Spleen (tissue), 13 donors: ENCODE measurements at places on chromosomes 2 and 18. TPM values are rescaled to one million over a fixed set of nuclear protein-coding genes. Genes with fewer than 3 reads are reported as not detected.

The MC5R gene
- 0.07 TPM for polyA plus RNA-seq

GRCh38 chr2:224925810-224926100, 116.5 kb downstream of the DOCK10 start:
- no peak overlapping the region for H3K4me3 ChIP-seq
- no peak for DNase-seq
- peak overlapping the region; percentile 42 for H3K27ac ChIP-seq

- no peak for DNase-seq
- no peak overlapping the region for H3K4me3 ChIP-seq
- H3K27me3 ChIP-seq = no peaks in the 10 kb centered on the region
- H3K4me1 ChIP-seq = peaks cover 24% of the 10 kb centered on the region
- no peak overlapping the region for H3K27ac ChIP-seq
These were observed 105.5 kb downstream of the UGGT1 start for GRCh38 chr2:128196471-128196931.

DNA sequence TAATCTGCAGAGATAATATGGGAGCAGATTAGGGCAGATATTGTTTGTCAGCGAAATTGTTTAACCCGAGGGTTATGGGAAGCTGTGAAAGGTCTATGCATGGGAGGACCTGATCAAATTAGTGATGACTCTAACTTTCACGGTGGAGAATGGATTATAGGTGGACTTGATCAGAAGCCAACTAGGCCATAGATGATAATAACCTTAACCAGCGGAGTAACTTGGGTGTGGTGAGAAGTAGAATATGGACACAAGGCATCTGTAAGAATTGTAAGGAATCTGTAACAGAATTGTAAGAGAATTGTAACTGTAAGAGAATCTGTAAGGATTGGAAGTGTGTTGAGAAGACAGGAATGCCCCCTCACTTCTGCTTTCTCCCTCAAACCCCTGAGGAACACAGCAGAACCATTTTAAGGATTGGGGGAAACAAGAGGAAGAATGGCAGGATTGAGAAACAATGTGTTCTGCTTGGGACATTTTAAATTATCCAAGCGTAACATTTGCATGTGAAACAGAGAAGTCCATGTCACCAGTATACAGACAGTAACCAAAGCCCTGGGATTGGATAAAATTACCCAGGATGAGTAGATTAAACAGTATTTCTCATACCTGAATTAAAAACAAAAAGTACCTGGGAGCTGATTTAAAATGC, 14.9 kb upstream of the SLC39A10 start:
- H3K27me3 ChIP-seq = no peaks in the 10 kb centered on the region
- no peak overlapping the region for H3K27ac ChIP-seq
- H3K36me3 ChIP-seq = no peaks in the 10 kb centered on the region
- H3K4me1 ChIP-seq = peaks cover 7% of the 10 kb centered on the region

The GGCX gene
- polyA plus RNA-seq = 15.0 TPM

DNA sequence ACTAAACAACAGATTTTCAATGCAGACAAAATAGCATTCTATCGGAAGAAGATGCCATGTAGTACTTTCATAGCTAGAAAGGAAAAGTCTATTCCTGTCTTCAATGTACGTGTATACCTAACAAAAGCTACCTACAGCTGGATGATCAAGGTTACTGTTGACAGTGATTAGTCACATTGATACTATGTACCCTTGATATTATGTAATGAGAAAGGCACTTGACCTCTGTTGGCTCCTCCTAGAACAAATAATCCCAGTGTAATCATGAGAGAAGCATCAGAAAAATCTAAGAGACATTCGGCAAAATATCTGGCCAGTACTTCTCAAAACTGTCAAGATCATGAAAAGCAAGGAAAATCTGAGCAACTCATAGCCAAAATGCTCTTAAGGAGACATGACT, 44.4 kb upstream of the LRRTM4 start:
- DNase-seq = no peak
- H3K4me1 ChIP-seq = no peaks in the 10 kb centered on the region
- no peaks in the 10 kb centered on the region for H3K27me3 ChIP-seq
- no peak overlapping the region for H3K4me3 ChIP-seq
- H3K27ac ChIP-seq = no peak overlapping the region
- no peaks in the 10 kb centered on the region for H3K36me3 ChIP-seq

The EPB41L5 gene
- polyA plus RNA-seq = 2.2 TPM

The ABCB11 gene
- polyA plus RNA-seq = 0.12 TPM

The SERPINB13 gene
- 0.16 TPM for polyA plus RNA-seq

DNA sequence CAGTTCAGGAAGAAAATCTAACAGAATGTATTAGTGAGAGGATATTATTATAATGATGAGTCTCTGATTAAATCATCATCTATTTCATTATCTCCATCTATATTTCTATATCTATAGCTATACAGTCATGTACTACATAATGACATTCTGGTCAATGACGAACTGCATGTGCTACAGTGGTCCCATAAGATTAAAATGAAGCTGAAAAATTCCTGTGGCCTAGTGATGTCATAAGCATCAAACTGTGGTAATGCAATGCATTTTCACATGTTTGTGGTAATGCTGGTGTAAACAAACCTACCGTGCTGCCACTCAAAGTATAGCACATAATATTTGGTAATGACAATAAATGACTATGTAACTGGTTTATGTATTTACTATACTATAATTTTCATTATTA, 1127.9 kb upstream of the CHAC2 start:
- H3K36me3 ChIP-seq = no peaks in the 10 kb centered on the region
- no peak overlapping the region for H3K27ac ChIP-seq
- no peak overlapping the region for H3K4me3 ChIP-seq
- DNase-seq = no peak
- H3K4me1 ChIP-seq = no peaks in the 10 kb centered on the region
- H3K27me3 ChIP-seq = no peaks in the 10 kb centered on the region

DNA sequence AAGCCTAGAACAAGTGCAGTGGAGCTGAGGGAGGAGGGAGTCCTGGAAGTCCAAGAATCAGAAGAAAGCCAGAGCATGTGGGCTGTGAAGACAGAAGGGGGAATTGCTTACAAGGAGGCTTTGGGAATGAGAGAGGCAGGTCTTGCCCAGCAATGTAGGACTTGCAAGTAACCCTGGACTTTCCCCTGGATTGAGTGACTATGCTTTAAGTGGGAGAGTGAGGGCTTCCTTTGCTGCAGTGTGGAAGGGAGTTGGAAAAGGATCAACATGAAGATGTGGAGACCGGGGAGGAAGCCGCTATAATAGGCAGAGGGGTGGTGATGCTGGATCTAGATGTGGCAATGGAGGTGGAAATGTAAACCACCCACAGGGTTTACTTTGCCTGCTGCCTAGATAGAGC, 13.8 kb upstream of the SCYGR1 start:
- no peaks in the 10 kb centered on the region for H3K36me3 ChIP-seq
- H3K27ac ChIP-seq = no peak overlapping the region
- peaks cover 9% of the 10 kb centered on the region for H3K4me1 ChIP-seq
- no peak for DNase-seq

The SPR gene
- polyA plus RNA-seq = 3.9 TPM

The CIDEA gene
- not detected for polyA plus RNA-seq

The KIAA2012 gene
- polyA plus RNA-seq = not detected

- peaks cover 3% of the 10 kb centered on the region for H3K27me3 ChIP-seq
- no peak overlapping the region for H3K27ac ChIP-seq
- H3K4me3 ChIP-seq = no peak overlapping the region
- DNase-seq = no peak
These were observed 84.9 kb upstream of the MRPS9 start for GRCh38 chr2:104952976-104953375.

The DIPK1C gene
- 0.10 TPM for polyA plus RNA-seq

GRCh38 chr2:88838165-88838635, 146.7 kb downstream of the RPIA start:
- H3K4me1 ChIP-seq = peaks cover 4% of the 10 kb centered on the region
- no peaks in the 10 kb centered on the region for H3K27me3 ChIP-seq
- H3K36me3 ChIP-seq = no peaks in the 10 kb centered on the region
- peak overlapping the region; percentile 52 for H3K27ac ChIP-seq
- no peak overlapping the region for H3K4me3 ChIP-seq

GRCh38 chr2:48709096-48710034, 46.2 kb downstream of the LHCGR start:
- no peaks in the 10 kb centered on the region for H3K4me1 ChIP-seq
- no peak overlapping the region for H3K27ac ChIP-seq
- H3K36me3 ChIP-seq = no peaks in the 10 kb centered on the region

The RAX gene
- polyA plus RNA-seq = not detected

GRCh38 chr2:109131777-109132176, 2.8 kb downstream of the SH3RF3 start:
- no peak for DNase-seq
- H3K4me3 ChIP-seq = no peak overlapping the region
- peaks cover 13% of the 10 kb centered on the region for H3K4me1 ChIP-seq
- peaks cover 5% of the 10 kb centered on the region for H3K27me3 ChIP-seq
- no peak overlapping the region for H3K27ac ChIP-seq

The SERPINB5 gene
- polyA plus RNA-seq = not detected

- no peak for DNase-seq
- no peaks in the 10 kb centered on the region for H3K4me1 ChIP-seq
- H3K36me3 ChIP-seq = no peaks in the 10 kb centered on the region
- no peaks in the 10 kb centered on the region for H3K27me3 ChIP-seq
- no peak overlapping the region for H3K27ac ChIP-seq
These were observed 191.6 kb downstream of the DCDC2C start for GRCh38 chr2:3895021-3895420.

The CYTIP gene
- polyA plus RNA-seq = 63.2 TPM

The RUFY4 gene
- polyA plus RNA-seq = 2.7 TPM

The SLC4A1AP gene
- polyA plus RNA-seq = 13.5 TPM

The HOXD10 gene
- polyA plus RNA-seq = not detected

- H3K4me1 ChIP-seq = no peaks in the 10 kb centered on the region
- H3K36me3 ChIP-seq = no peaks in the 10 kb centered on the region
- H3K27ac ChIP-seq = no peak overlapping the region
These were observed 32.5 kb upstream of the REG3G start for GRCh38 chr2:78992807-78993517.

DNA sequence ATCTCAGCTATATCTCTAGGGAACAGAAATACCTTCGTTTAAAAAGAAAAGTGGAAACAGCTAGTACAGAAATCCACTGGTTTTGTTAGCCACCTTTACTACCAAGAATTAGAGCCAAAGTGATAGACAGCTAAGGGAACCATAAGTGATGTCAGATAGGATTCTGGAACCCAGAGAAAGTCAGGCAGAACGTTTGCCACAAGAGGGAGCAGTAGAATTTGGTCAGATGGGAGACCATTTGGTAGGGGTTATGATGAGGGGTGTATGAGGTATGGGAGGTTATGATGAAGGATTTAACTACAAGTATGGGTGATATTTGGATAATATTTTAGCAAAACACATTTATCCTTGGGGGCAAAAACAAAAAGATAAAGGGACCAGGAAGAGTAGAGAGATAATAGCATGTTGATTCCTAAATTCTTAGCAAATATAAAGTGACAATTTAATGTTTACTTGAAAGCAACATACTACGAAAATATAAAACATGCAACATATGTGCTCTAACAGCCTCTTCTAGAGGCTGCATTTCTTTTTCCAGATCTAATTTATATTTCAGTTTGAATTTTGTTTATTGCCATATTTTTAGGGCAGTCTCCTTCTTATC, 3.3 kb downstream of the SLC8A1 start:
- H3K27ac ChIP-seq = no peak overlapping the region
- peaks cover 60% of the 10 kb centered on the region for H3K4me1 ChIP-seq
- H3K27me3 ChIP-seq = peaks cover 4% of the 10 kb centered on the region
- no peak for DNase-seq
- no peaks in the 10 kb centered on the region for H3K36me3 ChIP-seq

The CRYGD gene
- not detected for polyA plus RNA-seq

The STAT4 gene
- 4.6 TPM for polyA plus RNA-seq

- no peak overlapping the region for H3K27ac ChIP-seq
- DNase-seq = peak; percentile 67
- no peaks in the 10 kb centered on the region for H3K36me3 ChIP-seq
- peaks cover 10% of the 10 kb centered on the region for H3K27me3 ChIP-seq
These were observed 3.3 kb downstream of the PDCD1 start for GRCh38 chr2:241855245-241855887.

DNA sequence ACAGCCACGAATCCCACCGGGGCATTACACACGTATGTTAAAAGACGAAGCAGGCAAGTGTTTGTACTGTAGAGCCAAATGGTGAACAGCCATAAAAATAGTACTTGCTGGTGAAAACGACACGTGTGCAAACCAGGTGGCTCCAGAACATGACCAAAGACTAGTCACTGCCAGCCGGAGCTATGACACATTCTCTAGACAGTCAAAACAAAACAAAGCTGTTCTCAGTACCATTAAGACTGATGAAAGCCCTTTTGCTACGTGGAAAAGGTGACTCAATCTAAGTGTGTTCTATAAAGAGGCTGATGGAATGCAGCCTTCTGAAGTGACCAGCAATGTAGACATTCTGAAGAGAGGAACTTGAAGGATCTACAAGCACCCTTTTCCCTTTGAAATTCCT, 367.7 kb upstream of the NETO1 start:
- DNase-seq = no peak
- H3K27ac ChIP-seq = no peak overlapping the region
- H3K4me3 ChIP-seq = no peak overlapping the region
- no peaks in the 10 kb centered on the region for H3K4me1 ChIP-seq

The CCL20 gene
- polyA plus RNA-seq = 0.46 TPM

DNA sequence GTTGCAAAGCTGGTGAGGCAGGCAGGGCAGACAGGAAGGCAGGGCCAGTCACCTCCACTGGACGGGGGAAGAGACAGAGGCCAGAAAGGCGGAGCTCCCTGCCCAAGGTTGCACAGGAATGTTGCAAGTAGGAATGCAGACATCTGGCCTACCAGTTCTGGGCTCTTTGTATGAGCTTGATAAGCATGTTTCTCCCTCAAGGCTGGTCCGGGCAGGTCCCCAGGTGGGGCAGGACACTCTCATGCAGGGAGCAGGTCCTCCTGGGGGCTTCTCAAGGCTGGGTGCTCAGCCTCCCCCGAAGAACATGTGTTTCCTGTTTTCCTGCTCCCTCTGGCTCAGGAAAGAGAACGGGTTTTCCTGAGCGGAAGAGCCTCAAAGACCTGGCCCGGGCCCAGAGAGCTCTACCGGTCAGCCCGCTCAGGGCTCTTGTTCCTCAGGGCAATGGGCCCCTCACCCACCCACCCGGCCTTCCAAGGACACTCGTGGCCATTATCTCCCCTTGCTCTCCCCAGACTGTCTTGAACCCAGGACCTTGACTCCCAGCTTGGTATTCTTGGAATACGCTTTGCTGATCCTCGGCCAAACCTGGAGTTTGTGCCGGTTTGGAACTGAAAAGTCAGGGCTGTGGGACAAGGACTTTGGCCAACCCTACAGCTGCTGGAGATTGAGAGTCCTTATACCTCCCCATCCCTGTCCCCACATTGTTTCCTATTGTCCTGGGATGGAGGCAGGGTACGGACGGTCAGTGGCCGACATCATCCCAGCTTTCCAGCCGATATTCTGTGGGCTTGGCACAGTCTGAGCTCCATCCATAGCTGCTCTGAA, 87.7 kb upstream of the HAAO start:
- no peak overlapping the region for H3K4me3 ChIP-seq
- H3K4me1 ChIP-seq = peaks cover 6% of the 10 kb centered on the region
- H3K36me3 ChIP-seq = no peaks in the 10 kb centered on the region
- peak overlapping the region; percentile 81 for H3K27ac ChIP-seq
- H3K27me3 ChIP-seq = no peaks in the 10 kb centered on the region
